ENCODE measurements at places on chromosomes 1 and 21. TPM values are rescaled to one million over a fixed set of nuclear protein-coding genes. Genes with fewer than 3 reads are reported as not detected.

GRCh38 chr1:65235867-65236805, 73.2 kb upstream of the DNAJC6 start:
- no peak for DNase-seq

DNA sequence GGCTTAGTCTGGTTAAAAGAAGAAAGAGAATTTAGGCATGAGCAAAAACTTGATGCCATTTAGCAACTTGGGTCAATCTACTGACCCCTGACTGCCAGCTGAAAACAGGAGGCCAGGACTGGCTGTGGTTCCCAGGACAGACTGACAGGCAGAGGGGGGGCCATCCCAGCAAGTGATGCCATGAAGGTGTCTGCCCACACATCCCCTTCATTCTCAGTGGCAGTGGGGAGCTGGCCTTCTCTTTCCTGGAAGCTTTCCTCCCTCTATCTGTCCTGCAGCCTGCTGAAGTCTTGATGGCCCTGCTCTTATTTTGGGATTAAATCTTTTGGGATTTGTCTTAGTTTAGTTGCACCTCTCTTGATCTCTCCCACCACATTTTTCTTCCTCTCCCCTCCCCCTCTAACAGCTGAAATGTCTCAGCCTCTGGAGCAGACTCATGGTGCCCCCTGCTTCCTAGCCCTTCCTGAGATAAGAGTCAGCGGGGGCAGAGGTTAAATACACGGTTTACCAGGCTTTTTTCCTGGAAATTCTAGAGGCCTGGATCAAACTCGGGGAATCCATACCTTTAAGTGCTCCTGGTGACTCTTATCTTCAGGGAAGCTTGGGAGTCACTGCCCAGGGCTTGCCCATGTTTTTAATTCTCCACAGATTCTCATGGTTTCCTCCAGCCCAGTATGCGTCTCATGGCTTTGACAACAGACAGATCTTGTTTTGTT, 99.5 kb upstream of the TSPAN2 start:
- DNase-seq = no peak

- DNase-seq = no peak
Observed at GRCh38 chr1:208513799-208514198, 269.6 kb upstream of the PLXNA2 start.

- no peak for DNase-seq
Observed at GRCh38 chr1:202063093-202063492, 52.7 kb downstream of the ELF3 start.

DNA sequence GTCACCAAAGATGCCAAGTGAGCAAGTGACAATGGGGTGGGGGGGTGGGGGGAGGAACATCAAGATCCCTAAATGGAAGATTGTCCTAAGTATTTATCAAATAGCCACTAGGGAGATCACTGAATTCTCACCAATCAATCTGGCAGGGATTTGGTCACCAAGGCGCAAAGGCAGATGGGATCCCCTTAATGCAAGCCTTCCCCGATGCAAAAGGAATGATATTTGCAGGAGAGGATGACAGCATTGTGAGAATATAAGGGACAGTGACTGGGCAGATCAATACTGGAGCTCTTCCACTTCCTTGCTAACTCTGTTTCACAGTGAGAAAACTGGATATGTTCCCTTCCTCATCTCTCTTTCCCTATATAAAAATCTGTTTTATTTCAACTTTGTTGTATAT, 40.9 kb downstream of the DUSP10 start:
- DNase-seq = no peak

- DNase-seq = no peak
Observed at GRCh38 chr21:41660748-41661147, 106.1 kb downstream of the RIPK4 start.

GPR3 gene
- total RNA-seq = 9.4 TPM

LCE6A gene
- not detected for total RNA-seq

DAB1 gene
- 11.8 TPM for total RNA-seq

OLIG2 gene
- total RNA-seq = not detected

TRAF3IP3 gene
- total RNA-seq = not detected
